ENCODE measurements at places on chromosomes 11 and 22.

DNA sequence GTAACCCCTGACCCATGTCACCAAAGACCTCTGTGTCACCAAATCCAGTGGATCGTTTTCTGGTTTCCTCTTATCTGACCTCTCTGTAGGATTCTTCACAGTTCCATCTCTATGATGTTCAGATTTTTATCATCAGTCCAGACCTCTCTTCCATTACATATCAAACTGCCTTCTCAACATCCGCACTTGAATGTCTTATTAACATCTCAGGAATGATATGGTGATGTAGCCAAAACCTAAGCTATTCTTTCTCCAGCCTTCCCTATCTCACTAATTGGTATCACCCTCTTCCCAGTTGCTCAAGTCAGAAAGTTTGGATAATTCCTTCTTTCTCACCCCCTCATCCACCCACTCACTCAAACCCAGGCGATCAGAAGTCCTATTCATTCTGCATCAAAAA lies 13.4 kb downstream of the APLNR start:
- no peak for DNase-seq

DNA sequence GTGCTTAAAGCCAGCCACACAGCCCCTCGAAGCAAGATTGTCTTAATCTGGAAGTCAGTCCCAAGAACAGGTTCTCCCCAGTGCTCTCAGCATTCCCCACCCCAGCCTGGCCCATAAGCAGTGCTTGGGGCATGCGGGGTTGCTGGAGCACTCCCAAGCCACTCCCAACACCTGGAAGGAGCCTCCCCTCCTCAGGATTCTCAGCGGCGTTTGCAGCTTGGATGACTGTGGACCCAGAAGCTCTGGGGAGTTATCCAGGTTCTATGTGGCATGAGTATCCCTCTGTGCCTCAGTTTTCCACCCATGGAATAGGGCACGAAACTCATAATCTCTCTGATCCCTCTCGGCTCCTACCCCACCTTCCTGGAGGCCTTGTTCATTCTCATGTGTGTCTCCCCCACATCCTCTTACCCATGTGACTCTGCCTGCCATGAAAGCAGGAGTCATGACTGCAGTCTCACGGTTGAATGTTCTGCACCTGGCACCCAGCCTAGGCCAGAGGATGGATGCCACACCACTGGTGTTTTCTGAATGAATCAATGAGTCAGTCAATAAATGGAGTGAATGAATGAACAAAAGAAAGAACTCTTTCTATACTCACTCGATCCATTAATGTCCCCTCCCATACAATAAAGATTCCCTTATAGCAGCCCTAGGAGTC lies 33.4 kb upstream of the WNT7B start:
- DNase-seq = no peak

- DNase-seq = no peak
These were observed 23.6 kb downstream of the ZC3H7B start for GRCh38 chr22:41324821-41325528.

- DNase-seq = no peak
These were observed 287.4 kb upstream of the PDGFD start for GRCh38 chr11:104451197-104451893.

- no peak for DNase-seq
These were observed 338.1 kb upstream of the KIRREL3 start for GRCh38 chr11:127338380-127339259.

GRCh38 chr22:29049655-29050263 lies 11.9 kb downstream of the C22orf31 start:
- DNase-seq = no peak

DNA sequence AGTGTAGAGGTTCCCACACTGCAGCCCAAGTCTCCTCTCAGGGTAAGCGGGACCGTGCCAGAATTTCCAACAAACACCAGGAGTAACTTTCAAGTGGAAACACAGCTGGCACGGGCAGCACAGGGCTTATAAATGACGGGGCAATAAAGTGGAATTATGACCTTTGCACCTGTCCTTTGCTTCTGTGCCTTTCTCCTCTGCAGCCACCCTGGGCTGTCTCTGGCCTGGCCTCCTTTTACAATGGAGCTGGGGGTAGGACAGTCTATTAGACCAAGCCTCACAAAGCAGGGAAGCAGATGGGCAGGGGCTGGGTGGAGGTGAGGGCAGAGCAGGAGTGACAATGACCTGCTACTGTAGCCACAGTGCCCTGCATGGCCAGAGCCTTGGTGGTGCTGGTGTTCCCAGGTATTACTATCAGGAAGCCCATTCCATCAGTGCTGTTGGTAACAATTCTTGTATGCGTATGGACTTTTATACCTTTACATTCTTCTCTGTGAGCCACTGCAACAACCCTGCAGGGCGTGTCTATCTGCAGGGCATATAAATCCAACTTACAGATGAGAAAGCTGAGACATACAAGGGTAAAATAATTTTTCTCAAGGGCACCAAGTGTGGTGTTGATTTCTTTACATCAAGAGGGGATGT lies 387.8 kb downstream of the CTTN start:
- no peak for DNase-seq

DNA sequence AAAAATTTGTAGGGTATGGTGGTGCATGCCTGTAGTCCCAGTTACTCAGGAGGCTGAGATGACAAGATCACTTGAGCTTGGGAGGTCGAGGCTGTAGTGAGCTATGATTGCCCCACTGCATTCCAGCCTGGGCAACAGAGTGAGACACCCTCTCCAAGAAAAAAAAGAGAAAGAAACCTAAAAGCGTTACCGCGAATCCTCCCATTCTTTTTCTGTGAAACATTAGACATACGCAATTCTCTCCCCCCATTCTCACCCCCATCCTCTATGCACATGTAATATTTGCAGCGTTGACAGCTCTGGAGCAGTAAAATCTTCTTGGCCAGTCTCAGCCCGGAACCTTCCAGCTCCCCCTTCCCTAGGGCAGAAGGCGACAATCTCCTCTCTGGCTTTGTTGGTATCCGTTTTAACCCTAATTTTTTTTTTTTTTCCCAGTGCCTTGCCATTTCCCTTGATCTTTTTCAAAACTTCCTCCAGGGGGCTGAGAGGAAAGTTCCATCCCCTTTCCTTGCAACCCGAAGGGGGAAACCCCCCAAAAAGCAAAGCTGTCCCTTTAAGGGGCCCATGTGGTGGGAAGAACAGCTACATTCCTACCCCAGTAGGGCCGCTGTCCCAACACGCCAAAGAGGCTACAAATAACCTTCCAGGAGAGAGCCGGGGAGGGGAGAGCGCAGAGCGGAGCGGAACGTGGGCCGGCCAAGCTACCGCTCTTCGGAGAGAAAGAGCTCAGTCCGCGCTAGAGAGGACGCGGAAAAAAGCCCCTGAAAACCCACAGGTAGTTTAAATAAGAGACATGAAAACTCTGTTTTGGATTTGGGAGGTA lies 1.9 kb downstream of the LRP4 start:
- DNase-seq = peak; percentile 74

- DNase-seq = no peak
These were observed 13.4 kb downstream of the BRD1 start for GRCh38 chr22:49814164-49814686.

- no peak for DNase-seq
These were observed 8.6 kb downstream of the TMEM121B start for GRCh38 chr22:17112491-17113042.

DNA sequence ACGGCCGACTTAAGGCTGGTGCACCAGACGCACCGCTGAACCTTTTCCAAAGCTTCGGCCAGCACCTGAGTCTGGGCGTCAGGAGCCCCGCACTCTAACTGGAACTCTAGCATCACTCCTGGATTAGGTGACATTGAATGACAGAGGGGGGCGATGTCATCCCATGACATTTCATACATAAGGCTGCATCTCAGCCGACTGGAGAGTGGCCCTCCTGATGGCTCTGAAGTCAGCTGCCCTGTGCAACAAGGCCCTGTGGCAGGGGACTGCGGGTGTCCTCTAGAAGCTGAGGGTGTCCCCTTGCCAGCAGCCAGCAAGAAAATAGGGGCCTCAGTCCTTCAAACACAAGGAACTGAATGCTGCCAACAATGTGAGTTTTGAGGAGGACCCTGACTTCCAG lies 10.1 kb upstream of the FADS3 start:
- DNase-seq = no peak

- peak; percentile 76 for DNase-seq
These were observed 94.1 kb downstream of the SWAP70 start for GRCh38 chr11:9757809-9758636.

GRCh38 chr11:76653674-76654284 lies 16.8 kb downstream of the LRRC32 start:
- peak; percentile 98 for DNase-seq

DNA sequence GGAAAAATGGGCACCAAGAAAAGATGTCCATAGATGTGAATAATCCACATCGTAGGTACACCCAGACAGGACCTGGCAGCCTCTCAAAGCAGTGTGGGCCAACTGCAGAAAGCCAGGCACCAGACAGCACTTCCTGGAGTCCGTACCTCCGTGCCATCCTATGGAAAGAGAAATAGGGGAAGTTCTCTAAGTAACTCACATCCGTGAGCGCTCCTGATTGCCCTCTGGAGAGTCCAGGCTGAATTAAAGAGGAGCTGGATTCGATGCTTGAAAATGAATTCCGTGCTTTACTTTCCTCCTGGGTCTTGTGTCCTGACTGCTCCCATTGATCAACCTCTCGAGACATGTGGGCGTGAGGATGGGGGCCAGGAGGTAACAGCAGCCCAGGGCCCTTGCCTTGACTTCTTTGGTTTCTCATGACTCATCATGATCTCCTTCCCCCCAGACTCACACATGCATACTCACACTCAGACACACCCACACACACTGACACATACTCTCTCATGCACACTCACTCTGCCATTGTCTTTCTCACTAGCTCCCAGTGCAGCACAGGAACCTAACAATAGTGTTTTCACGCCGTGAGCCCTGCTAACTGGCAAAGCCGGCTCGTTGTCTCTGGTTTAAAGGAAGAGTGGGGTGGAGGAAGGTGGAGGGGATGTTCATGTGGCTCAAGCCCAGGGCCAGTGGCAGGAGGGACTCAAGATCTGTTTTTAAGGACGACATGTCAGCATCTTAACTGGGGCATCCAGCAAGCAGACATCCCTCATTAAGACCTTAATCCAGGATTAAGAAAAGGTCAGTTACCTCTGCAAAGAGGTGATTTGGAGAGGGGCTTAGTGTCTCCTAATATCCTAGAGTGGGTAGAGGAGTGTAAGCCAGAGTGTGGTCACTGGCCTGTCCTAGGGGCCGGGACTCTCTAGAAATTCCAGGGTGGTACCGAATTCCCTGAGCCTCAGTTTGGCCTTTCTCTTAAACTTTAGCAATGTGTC lies 104.2 kb downstream of the SCN3B start:
- DNase-seq = no peak

GRCh38 chr11:34143048-34143447 lies 37.6 kb downstream of the NAT10 start:
- no peak for DNase-seq

GRCh38 chr22:41687901-41688364 lies 734 bp downstream of the SNU13 start:
- peak; percentile 41 for DNase-seq

GRCh38 chr22:19214078-19214473 lies 35.5 kb upstream of the SLC25A1 start:
- no peak for DNase-seq

GRCh38 chr11:94997437-94997836 lies 23.9 kb downstream of the KDM4D start:
- DNase-seq = no peak

GRCh38 chr22:28909375-28909774 lies 26.0 kb downstream of the ZNRF3 start:
- DNase-seq = no peak

DNA sequence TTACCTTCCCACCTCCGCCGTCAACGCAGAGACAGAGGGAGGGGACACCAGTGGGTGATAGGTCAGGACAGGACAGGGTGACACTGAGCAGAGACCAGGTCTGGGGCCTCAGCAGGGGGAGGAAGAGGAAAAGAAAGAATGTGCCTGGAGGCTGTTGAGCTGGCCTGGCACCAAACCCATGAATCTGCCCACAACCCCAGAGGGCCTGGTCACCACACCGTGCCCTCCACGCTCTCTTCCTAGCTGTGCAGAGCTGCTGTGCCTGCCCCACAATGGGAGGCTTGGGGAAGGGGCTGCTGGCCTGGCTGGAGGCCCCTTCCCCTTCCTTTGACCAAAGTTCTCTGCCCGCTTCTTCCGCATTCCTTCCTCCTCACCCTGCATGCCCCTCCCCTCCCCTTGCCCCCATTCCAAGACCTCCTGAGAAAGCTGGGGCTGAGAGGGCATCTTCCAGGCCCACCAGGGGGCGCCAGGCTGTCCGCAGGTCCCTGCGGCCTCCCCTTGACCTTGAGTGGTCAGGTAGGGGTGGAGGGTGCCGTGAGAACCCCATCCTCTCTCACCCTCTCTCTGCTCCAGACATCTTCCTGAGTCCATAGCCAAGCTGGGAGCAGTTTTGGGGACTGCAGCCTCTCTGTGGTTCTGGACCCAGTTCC lies 11.0 kb upstream of the CACNA1I start:
- DNase-seq = no peak

DNA sequence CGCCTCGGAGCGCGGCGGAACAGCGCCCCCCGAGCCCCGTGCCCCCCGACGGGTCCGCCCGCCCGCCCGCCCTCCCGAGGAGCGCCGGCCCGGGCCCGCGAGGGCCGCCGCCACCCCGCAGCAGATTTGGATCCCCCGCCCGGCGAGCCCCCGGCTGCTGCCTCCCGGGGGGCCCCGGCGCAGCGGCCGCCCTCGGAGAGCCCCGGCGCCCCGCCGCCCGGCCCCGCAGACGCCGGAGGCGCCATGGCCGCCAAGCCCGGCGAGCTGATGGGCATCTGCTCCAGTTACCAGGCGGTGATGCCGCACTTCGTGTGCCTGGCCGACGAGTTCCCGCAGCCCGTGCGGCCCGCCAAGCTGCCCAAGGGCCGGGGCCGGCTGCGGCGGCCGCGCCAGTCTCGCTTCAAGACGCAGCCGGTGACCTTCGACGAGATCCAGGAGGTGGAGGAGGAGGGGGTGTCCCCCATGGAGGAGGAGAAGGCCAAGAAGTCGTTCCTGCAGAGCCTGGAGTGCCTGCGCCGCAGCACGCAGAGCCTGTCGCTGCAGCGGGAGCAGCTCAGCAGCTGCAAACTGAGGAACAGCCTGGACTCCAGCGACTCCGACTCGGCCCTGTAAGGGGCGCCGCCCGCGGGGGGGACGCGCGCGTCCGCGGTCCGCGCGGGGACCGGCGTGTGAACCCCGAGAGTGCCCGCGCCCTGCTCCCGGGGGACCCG lies 380 bp downstream of the C11orf96 start:
- peak; percentile 35 for DNase-seq

DNA sequence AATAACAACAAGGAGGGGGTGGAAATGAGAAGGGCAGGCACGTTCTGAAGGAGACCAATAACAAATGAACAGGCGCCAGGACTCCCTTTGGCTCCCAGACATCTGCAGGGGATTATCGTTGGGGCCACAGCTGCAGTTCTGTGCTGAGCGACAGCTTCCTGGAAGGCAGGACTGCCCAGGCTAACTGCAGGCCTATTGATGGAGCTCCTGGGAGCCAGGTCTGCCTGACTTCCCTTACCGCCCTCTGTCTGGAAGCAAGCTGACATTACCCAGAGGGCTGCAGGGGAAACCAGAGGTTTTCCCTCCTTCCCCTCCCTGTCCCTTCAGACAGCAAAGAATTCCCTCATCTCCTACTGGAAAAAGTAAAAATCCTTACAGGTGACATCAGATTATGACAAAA lies 5.0 kb downstream of the DRD2 start:
- DNase-seq = no peak
